Endothelial cell (in vitro differentiated cells): ENCODE measurements at places on chromosomes 2 and 18. TPM values are rescaled to one million over a fixed set of nuclear protein-coding genes. Genes with fewer than 3 reads are reported as not detected.

Gene GALR1
- not detected for total RNA-seq

Gene DSC3
- total RNA-seq: 0.87 TPM

Gene SERPINB4
- 0.41 TPM for total RNA-seq

Gene PRKAG3
- total RNA-seq: not detected

Gene PDE11A
- 1.7 TPM for total RNA-seq

Gene SLC9A4
- total RNA-seq: 0.08 TPM

Gene NIFK
- 153 TPM for total RNA-seq

Gene SCN9A
- total RNA-seq: 47.3 TPM
